ENCODE measurements at places on chromosomes 5 and 9. TPM values are rescaled to one million over a fixed set of nuclear protein-coding genes. Genes with fewer than 3 reads are reported as not detected.
A peak's percentile ranks its signal among the peaks of the same experiment; 100 is the strongest.

DRD1 gene
- not detected for total RNA-seq

GRCh38 chr5:149320791-149321330, 24.4 kb upstream of the GRPEL2 start:
- peaks cover 5% of the 10 kb centered on the region for H3K36me3 ChIP-seq
- H3K27ac ChIP-seq = peak overlapping the region; percentile 86
- H3K4me3 ChIP-seq = no peak overlapping the region
- DNase-seq = peak; percentile 93

PCDHB12 gene
- total RNA-seq = 1.6 TPM

IFNA4 gene
- not detected for total RNA-seq

DNA sequence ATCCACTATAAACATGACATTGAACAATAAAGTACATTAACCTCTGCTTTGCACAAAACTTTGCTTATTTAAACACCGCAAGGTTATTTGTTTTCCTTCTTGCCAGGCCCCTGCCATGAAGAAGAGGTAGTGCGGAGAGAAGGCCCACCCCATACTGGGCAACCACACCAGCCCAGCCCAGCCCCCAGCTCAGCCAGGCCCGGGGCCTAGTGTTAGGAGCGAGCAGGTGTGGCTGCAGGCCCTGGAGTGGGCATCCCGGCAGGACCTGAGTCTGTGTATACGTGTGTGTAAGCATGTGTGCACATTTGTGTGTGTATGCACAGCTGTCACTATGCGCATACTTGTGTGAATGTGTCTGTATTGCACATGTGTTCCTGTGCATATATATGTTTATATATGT, 90.4 kb upstream of the MVB12B start:
- H3K4me3 ChIP-seq = no peak overlapping the region
- H3K4me1 ChIP-seq = no peaks in the 10 kb centered on the region
- no peak overlapping the region for H3K27ac ChIP-seq
- DNase-seq = no peak
- H3K27me3 ChIP-seq = peaks cover 63% of the 10 kb centered on the region
- no peaks in the 10 kb centered on the region for H3K36me3 ChIP-seq

DNA sequence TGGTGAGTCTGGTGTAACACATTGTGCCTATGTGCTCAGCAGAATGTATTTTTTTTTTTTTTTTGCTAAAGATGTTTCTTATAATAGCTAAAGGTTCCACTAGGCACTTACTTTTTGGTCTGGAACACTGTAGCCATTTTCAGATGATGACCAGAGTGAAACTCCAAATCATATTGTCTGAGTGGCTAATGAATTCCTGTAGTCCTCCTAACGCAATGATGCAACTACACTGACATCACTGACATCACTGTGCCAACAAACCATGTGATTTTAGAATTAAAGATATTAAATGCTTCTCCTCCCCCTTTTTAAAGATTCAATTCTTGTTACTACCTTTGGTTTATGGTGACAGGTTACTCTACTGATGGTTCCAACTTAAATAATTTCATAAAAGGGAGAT, 28.8 kb downstream of the JAKMIP2 start:
- H3K4me3 ChIP-seq = no peak overlapping the region
- no peaks in the 10 kb centered on the region for H3K36me3 ChIP-seq
- DNase-seq = no peak
- H3K27me3 ChIP-seq = no peaks in the 10 kb centered on the region

NPDC1 gene
- total RNA-seq = 65.2 TPM

- no peak for DNase-seq
- no peaks in the 10 kb centered on the region for H3K27me3 ChIP-seq
- H3K36me3 ChIP-seq = no peaks in the 10 kb centered on the region
- H3K4me1 ChIP-seq = no peaks in the 10 kb centered on the region
Measured at GRCh38 chr9:15278839-15279238, 28.2 kb downstream of the TTC39B start.

- H3K4me3 ChIP-seq = no peak overlapping the region
- H3K27me3 ChIP-seq = no peaks in the 10 kb centered on the region
- DNase-seq = no peak
- no peak overlapping the region for H3K27ac ChIP-seq
- no peaks in the 10 kb centered on the region for H3K36me3 ChIP-seq
Measured at GRCh38 chr5:127865273-127865672, 162.1 kb downstream of the CCDC192 start.

Data from Calu3 (cell line).